Cardiac atrium fibroblast (primary cell): ENCODE measurements at places on chromosomes 16 and 17. TPM values are rescaled to one million over a fixed set of nuclear protein-coding genes. Genes with fewer than 3 reads are reported as not detected.

The CYB561 gene
- total RNA-seq: 21.1 and 30.5 TPM in 2 replicates

The RAB37 gene
- total RNA-seq: 1.1 and 5.8 TPM in 2 replicates

The LGALS9 gene
- under 0.01 and 4.2 TPM in 2 replicates for total RNA-seq

The RTN4RL1 gene
- 0.16 and 0.54 TPM in 2 replicates for total RNA-seq

The EVI2B gene
- 0.18 TPM in 1 of 2 replicates, not detected in the other for total RNA-seq

The KRTAP9-2 gene
- not detected in 2 replicates for total RNA-seq

The ZNF778 gene
- 7.4 and 14.3 TPM in 2 replicates for total RNA-seq

The SLFN12L gene
- not detected in 2 replicates for total RNA-seq

The GNGT2 gene
- total RNA-seq: not detected in 2 replicates

The CDH15 gene
- 0.16 and 0.36 TPM in 2 replicates for total RNA-seq

The TNFRSF13B gene
- total RNA-seq: not detected in 2 replicates

The SOCS1 gene
- 0.54 and 10.5 TPM in 2 replicates for total RNA-seq

The IL17C gene
- total RNA-seq: not detected in 2 replicates

The NSF gene
- 28.0 and 33.9 TPM in 2 replicates for total RNA-seq

The PKMYT1 gene
- total RNA-seq: 5.8 and 14.6 TPM in 2 replicates

The CLEC18A gene
- total RNA-seq: not detected in 2 replicates

The DNAJA3 gene
- total RNA-seq: 33.2 TPM in 2 replicates

The CCL23 gene
- not detected in 2 replicates for total RNA-seq

The SLC6A4 gene
- total RNA-seq: 56.9 and 61.4 TPM in 2 replicates

The GPR179 gene
- not detected in 2 replicates for total RNA-seq

The ABCC11 gene
- not detected in 2 replicates for total RNA-seq

The KRTAP2-1 gene
- total RNA-seq: not detected in 2 replicates

The TOB1 gene
- total RNA-seq: 2.9 and 6.5 TPM in 2 replicates

The TP53TG3 gene
- total RNA-seq: not detected in 2 replicates

The CTRB1 gene
- total RNA-seq: not detected in 2 replicates

The CCR7 gene
- total RNA-seq: not detected in 2 replicates

The E4F1 gene
- 19.9 and 34.7 TPM in 2 replicates for total RNA-seq

The DUXB gene
- not detected in 2 replicates for total RNA-seq

The MT1A gene
- 5.7 and 6.9 TPM in 2 replicates for total RNA-seq

The WNT9B gene
- total RNA-seq: not detected in 2 replicates

The CES1 gene
- total RNA-seq: 5.6 and 9.4 TPM in 2 replicates

The TVP23A gene
- total RNA-seq: 0.18 TPM in 1 of 2 replicates, not detected in the other

The KRTAP4-4 gene
- not detected in 2 replicates for total RNA-seq

The CHST5 gene
- total RNA-seq: not detected in 2 replicates

The CHST4 gene
- total RNA-seq: not detected in 2 replicates

The CALB2 gene
- 5.2 TPM in 1 of 2 replicates, not detected in the other for total RNA-seq
